Caudate nucleus (tissue), 63 donors: ENCODE measurements at places on chromosomes 1 and 21.

DNA sequence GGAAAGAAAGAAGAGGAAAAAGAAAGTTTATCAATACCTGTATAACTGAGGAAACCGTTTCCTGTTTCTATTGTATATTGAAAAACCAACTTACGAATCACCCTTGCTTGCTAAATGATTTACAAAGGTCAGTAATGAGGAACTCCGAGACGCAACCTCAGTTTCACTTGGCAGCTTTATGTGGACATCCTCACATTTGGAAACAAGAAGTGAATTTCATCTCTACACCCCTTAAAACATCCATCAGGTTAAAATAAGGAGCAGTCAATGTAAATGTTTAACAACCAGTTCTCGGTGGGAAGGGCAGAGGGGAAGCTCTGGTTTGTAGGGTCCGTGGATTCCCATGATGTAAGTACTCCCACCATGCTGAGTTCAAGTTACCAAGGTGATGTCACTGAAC is 481.7 kb upstream of the RUNX1 start:
- DNase-seq: no peak

GRCh38 chr1:19405195-19405760 is 80.1 kb downstream of the CAPZB start:
- DNase-seq: no peak

DNA sequence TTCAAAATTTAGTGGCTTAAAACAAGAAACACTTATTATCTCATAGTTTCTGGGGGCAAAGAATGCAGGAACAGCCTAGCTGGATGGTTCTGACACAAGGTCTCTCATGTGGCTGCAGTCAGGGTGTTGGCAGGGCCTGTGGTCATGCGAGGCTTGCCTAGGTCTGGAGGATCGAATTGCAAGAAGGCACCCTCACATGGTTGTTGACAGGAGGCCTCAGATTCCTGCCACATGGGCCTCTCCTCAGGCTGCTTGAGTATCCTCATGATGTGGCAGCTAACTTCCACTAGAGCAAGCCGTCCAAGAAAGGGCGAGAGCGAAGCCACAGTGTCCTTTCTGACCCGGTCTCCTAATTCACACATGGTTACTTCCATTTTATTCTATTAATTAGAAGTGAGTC is 6.2 kb upstream of the NRIP1 start:
- no peak for DNase-seq

DNA sequence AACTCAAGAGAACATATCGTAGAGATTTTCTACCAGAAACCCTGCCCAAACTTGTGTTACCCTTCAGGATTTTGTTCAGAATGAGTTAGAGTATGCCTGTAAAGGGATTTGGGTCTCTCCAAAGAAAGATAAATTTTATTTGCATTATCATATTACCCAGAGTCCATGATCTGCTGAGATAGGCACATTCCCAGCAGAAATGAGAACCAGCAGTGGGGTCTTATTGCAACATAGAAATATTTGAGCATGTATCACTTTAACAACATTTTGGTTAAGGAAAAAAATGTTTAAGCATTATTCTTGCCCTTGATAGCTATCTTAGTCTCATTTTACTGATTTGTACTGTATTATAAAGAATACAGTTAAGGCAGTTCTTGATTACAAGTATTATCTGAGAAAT is 10.6 kb downstream of the VCAM1 start:
- no peak for DNase-seq
